ENCODE measurements at places on chromosomes 11 and 22.

GRCh38 chr11:131370090-131370751 is at the start of gene NTM:
TSS of gene NTM (plus strand) at chr11:131370615.
- no peak for DNase-seq

DNA sequence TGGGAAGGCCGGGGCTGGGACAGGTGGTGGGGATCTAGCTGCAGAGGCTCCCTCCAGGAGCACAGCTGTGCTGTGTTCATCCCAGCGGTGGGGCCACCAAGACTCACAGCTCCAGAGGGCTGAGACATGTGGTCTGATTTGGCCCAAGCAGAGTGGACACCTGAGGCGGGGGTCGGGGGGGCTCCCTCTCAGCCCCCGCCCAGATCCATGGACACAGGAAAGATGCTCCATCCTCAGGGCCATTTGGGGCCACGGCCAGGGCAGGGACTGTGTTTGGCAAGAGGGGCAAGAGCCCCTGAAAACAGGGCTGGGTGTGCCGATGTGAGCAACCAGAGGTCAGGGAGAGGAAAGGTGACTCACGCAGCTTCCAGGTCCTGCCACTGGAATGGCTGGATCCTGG is 219.4 kb downstream of the BRD1 start:
- no peak for DNase-seq

DNA sequence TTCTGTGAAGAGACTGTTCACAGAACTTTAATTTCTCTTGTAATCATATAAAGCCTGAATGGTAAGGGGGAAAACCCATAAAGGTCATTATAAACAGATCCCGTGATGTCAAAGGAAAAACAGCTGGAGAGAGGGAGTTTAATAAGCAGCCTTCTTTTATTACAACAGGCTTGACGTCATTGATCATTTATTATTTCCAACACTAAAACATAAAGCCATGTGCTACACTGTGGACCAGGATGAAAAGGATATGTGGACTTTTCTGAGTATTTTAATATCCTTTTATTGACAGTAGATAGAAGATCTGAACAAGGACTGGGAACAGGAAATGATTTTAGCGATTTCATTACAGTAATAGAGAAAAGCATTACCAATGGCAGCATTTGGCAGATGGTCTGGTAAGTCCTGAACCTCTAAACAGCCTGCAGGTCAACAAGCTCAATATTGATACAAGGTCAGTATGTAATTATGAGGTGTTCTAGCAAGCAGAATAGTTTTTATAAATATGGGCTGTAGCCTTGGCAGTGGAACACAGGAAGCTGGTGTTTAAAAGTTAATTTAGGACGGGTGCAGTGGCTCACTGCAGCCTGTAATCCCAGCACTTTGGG is 25.1 kb upstream of the TPH1 start:
- no peak for DNase-seq

GRCh38 chr11:112656772-112657428 is 304.3 kb upstream of the NCAM1 start:
- DNase-seq, result no peak

GRCh38 chr22:48662476-48663135 is 1165.1 kb downstream of the BRD1 start:
- DNase-seq, result no peak
